Dermis blood vessel endothelial cell (primary cell): ENCODE measurements at places on chromosomes 7 and 10. TPM values are rescaled to one million over a fixed set of nuclear protein-coding genes. Genes with fewer than 3 reads are reported as not detected.

ITPRID1 gene
- total RNA-seq = not detected in 2 replicates

NEUROD6 gene
- total RNA-seq = not detected in 2 replicates

DPYSL4 gene
- 6.1 and 9.8 TPM in 2 replicates for total RNA-seq

TRUB1 gene
- total RNA-seq = 28.0 and 28.6 TPM in 2 replicates

DNA sequence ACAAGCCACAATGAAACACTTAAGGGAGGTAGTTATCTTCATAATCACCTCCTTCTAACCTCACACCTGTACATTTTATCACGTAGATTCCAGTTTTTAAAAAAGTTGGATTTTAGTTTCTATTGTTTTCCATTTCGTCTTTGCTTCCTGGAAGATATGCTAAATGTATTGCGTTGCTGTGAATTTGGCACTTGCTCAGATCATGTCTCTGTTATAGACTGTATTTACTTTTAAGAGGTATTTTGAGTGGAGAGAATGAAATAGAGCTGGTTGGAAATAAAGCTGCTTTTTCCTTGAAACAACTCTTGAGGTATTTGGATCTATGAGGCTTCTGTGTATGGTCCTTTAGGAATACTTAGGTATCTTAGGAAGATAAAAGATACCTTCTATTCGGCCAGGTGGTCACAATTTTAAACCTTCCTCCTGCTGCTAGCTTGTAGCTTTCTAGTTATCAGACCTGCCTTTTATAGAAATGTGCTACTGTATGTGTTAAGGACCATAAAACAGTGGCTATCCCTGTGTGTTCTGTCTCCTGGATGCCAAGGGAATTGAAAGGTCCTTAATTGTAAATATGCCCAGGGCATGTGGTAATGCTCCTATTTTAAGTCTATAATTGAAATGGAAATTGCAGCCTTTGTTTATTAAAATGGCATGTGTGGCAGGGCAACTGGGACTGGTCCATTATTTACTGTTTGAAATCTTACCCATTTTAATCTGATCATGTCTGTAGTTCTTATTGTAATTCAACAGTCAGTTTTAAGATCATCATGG, 147.7 kb downstream of the SND1 start:
- DNase-seq = no peak

GRCh38 chr10:372566-372965, 237.3 kb downstream of the ZMYND11 start:
- DNase-seq = no peak

DNA sequence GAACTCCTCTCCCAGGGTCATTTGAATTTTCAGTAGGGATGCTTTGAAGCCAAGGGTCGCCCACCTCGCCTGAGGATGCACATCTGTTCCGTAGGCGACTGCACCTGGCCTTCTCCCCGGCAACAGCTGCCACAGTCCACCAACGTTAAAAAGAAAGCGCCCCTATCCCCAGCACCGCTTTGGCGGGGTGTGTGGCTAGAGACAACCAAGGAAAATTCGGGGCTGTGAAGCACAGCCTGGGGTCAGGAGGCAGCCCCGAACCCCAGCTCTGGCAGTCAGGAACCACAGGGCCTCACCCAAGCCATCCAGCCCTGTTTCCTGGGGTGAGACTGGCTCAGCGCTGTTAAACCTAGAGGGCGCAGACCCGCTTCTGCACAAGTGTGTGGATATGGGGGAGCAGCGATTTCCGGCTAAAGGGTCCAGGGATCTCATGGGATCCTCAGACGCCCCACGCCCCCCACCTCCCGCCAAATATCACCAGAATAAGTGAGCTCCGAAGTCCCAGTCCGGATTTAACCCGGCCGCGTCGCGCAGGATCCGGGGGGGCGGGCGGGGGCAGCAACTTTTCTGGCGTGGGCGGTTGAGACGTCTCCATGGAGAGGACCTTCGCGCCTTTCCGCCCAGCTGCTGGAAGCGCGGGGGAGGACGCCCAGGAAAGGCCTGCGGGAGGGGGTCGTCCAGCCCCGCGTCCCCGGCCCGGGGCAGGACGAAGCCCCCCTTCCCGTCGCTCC, 822 bp downstream of the ZC3HAV1L start:
- DNase-seq = peak; percentile 39

DNA sequence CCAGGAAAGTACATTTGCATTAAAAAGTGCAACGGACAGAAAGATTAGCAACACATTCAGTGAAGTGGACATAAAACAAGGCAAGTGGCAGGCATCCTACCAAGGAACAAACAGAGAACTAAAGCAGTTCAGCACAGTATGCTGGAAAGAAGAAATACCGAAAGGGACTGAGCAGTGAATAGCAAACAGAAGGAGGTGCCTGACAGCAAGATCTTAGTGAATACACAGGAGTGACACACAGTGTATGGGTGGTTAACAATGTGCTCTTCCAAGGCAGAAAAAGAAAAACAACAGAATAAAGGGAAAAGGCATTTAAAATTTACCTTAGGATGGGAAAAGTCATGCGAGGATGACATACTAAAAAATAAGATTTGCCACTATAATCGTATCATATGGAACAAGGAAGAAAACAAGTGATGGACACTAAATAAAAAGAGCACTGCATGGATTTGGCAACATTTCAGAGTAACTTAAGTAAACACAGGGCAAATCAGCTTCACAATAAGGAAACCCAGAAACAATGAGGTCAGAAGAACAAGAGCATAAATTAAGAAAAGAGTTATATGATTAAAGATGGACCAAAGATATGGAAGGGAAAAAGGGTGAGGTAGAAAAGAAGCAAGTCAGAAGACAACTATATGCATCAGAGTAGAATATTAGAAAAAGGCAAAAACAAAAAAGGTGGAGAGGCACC, 29.5 kb downstream of the MEST start:
- DNase-seq = peak; percentile 9

DNA sequence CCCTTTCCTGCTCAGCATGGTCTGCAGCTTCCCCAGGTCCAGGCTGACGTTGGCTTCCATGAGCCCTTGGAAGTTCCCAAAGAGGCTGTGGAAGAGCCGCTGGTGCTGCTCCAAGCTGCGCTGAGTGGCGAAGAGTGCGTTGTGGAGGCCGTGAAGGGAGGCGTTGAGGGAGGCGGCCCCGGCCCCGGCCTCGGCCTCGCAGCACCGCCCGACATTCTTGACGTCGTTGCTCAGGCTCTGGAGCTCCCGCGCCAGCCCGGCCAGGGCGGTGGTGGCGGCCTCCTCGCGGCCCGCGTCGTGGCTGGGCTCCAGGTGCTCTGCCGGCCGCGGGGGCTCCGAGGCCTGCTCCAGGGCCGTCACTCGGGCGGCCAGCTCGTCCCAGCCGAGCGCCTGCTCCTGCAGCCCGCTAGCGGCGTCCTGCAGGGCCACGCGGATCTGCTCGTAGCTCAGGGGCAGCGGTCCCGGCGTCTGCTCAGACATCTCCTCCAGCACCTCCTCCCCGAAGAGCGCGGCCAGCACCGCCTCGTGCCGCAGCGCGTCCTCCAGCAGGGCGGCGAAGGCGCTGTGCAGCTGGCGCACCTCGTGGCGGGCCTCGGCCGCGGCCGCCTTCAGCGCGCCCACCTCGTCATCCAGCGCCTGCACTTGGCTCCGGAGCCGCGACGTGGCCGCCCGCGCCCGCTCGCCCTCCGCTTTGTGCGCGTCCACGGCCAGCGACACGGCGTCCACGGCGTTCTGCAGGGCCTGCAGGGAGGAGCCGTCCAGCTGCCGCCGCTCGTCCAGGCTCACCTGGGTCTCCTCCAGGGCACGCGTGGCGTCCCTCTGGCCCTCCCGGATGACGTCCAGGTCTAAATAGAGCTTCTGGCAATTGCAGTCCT, 14.7 kb downstream of the MMRN2 start:
- no peak for DNase-seq

GRCh38 chr10:60649485-60650377, 128.5 kb upstream of the CDK1 start:
- no peak for DNase-seq
